ENCODE measurements at places on chromosomes 6 and 20.

GRCh38 chr6:123965894-123966293 lies 162.2 kb downstream of the NKAIN2 start:
- no peak for DNase-seq

DNA sequence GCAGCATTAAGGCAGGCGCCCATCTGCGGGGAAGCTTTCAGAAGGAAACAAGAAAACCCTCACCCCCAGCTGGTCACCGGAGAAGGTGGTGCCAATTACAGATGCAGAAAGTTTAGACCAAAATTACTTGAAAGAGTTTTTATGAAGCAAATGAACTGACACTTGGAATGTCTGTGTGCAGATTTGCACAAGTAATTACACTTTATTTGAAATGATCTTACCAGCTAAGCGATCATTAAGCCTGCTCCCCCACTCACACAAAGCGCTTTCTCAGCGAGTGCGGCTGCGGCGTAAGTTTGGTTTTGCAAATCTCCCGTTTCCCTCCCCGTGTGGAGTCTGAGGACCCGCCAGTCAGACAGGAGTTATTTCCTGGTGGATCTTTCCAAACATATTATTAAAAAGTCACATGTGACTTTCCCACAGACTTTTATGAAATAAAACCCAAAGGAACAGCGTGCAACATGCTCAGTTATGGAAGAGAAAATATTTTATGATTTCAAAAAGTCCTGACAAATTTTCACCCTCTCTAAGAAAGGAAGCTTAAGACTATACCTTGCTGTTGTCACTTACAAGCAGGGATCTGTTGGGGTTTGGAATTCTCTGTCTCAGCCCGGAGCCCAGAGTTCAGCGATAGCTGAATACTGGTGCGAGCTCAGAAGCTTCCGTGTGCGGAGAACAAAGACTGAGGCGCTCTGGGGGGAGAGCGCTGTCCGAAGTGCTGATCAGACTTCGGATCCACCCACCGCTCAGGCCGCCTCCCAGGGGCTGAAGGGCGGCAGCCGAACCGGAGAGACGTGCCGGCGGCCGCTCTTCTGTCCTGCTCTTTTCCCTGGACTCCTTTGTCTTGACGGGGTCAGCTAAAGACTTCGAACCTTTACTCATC lies 2.7 kb upstream of the MYT1 start:
- no peak for DNase-seq

DNA sequence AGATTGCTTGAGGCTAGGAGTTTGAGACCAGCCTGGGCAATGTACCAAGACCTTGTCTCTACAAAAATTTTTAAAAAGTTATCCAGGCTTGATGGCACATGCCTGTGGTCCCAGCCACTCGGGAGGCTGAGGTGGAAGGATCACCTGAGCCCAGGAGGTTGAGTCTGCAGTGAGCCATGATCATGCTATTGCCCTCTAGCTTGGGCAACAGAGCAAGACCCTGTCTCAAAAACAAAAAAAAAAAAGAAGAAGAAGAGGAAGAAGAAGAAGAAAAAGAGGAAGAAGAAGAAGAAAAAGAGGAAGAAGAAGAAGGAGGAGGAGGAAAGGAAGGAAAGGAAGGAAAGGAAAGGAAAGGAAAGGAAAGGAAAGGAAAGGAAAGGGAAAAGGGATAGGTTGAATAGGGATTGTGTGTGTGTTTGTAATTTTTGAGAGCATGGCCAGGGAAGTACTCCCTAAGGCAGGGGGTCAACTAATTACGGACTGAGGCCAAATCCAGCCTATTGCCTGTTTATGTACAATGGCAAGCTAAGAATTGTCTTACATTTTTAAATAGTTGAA lies 43.0 kb upstream of the ZNF217 start:
- no peak for DNase-seq

DNA sequence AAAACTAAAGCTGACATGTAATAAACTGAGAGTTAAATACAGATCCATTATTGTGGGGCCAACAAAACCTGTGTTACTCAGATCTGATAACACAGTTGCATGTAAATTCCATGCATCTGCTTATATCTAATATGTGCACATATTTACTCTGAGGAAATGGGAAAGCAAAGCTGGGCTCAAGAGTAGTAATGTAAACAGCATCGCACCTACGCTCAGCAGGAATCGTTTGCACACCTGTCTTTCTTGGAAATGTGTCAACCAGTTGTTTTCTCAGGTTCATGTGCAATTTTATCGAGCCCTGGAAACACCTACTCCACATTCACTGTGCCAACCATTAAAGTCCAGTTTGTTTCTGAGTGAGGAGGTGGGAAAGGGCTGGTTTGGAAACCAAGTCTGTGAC lies 80.3 kb upstream of the CNKSR3 start:
- no peak for DNase-seq

DNA sequence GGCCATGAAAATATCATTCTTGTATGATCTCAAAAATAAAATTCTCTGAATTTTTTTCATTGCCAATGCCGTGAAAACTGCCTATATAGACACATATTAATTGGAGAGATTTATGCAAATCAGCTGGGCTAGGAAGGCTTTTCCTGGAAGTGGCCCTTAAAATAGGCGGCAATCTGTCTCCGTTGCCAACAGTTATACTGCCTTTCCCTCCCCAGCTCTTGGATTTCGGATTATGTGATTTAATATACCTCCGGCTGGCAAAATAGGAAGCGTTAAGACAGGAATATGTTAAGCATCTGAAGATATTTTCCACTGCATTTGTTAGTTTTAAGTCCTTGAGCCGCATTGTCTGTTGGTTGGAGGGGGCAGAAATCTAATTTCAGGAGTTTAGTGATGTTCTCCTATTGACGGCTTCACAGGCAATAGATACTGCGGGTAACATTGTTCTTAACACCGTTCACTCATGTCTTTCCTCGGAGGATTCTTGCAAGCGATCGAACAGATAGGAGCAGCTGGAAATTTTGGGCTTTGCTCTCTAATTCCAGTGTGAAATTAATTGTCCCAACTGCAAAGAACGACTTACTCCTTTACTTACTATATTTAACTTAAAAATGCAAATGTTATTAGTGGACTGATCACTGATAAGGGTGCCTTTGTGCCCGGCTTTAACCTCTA lies 113.3 kb downstream of the LINC00237 start:
- no peak for DNase-seq

GRCh38 chr6:41671376-41671775 lies 33.1 kb downstream of the MDFI start:
- DNase-seq, result no peak
